ENCODE measurements at places on chromosomes 7 and 10.

- DNase-seq = no peak
These were observed 100.0 kb upstream of the EGR2 start for GRCh38 chr10:62916141-62916603.

GRCh38 chr10:102651455-102652169 lies 7.3 kb downstream of the TRIM8 start:
- no peak for DNase-seq

GRCh38 chr10:68721673-68722335 lies 765 bp downstream of the CCAR1 start:
- peak; percentile 12 for DNase-seq

- no peak for DNase-seq
These were observed 285.1 kb downstream of the REEP3 start for GRCh38 chr10:63806330-63806729.

- no peak for DNase-seq
These were observed 287.6 kb downstream of the ADARB2 start for GRCh38 chr10:1449572-1450205.

GRCh38 chr10:43278216-43278615 lies 11.4 kb upstream of the RASGEF1A start:
- DNase-seq = no peak

- no peak for DNase-seq
These were observed 18.6 kb downstream of the ADAP1 start for GRCh38 chr7:935874-936385.

DNA sequence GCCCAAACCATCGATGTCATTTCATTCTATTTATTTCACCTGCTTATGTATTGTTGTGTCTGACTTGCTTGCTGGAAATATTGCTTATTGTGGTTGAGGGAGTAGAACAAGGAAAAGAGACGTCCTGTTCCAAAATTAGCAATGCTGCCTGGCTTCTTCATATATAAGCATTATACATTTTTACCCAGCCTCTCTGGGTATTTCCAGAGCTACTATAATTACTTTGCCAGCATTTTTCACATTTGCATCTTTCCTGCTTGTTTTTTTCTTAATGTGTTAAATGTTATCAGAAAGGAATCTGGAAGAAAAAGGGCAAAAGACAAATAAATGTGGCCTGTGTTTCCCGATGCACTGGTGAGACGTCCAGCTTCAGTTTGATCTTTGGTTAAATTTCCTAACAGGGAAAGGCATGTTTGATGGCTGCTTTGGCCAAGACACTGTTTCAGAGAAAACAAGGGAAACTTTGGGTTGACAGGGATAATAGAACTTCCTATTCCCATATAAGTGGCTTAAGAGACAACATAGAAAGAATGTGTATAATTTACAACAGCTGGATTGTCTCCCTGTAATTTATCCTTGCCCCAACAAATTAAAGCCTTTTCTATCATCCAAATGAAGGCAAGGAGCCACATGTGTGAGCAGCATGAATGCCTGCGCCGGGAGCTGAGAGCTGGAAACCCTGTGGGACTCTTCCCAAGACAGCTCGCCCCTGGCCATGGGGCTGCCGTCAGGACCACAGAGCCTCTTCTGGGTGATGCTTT lies 671.1 kb upstream of the CELF2 start:
- DNase-seq = no peak

GRCh38 chr7:75625868-75626267 lies 112.9 kb downstream of the HIP1 start:
- DNase-seq = no peak

DNA sequence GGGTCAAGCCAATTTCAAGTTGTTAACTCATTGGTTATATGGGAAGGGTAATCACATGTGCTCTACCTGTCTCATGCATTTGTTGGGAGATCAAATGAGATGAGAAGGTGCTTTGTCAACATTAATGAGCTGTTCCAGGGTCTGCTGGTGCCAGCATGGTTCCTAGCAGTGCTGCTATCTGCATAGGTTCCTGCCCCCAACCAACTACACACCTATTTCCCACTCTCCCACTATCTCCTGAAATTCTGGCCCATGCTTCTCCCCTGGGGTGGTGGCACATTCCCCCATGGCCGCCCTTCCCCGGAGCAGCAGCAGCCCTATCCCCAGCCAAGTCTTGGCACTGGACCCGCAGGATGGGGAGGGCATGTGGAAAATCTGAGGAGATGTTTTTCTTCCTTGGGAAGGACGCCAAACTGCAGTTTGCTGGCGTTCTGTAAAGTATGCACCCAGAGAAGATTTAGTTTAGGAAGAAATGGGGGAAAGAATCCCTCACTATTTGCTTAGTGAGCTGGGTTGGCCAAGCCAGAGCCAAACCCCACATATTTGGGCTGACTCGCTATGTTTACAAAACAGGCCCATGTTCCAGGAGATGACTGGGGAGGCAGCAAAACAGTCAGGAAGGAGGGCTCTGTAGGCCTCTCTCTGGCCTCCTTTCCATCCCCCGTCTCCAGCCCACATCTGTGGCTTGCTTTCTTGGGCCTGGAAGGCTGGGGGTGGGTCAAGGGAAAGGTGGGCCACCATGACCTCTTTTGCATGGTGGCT lies 42.5 kb downstream of the PPP1R3C start:
- DNase-seq = no peak

GRCh38 chr10:83724471-83725241 lies 414.7 kb upstream of the GHITM start:
- DNase-seq = no peak

- no peak for DNase-seq
These were observed 7.9 kb downstream of the CCDC3 start for GRCh38 chr10:12993595-12993994.

DNA sequence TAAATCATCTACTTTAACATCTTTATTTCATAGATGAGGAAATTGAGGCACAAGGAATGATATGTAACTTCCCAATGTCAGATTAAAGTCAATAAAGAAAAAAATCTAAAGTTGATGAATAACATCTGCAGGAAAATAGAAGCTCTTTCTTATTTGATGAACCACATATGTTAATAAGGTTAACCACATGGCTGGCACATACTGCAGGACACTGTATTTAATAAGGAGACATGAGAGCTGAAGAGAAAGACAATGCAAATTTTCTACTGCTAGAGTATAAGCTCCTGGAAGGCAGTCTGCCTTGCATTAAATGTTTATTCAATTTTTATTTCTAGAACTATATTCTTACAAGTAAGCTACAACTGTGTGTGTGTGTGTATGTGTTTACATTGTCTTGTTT lies 4.4 kb downstream of the RAB11FIP2 start:
- no peak for DNase-seq

DNA sequence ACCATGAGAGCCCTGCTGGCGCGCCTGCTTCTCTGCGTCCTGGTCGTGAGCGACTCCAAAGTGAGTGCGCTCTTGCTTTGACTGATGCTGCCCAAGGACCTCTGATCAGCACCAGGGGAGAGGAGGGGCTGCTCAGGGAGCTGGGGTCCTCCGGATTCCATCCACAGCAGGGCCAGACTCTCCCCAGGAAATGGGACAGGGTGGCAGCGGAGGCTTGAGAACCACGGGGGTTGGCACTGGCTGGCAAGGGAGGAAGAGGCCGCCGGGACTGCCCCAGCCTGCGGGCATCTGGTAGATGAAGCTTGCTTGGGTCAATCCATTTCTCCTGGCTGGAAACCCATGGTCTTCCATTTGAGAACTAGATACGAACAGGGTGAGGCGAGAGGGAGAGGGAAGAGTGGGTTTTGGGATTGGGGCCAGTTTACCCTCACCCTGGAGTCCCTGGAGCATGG lies 647 bp downstream of the PLAU start:
- DNase-seq = no peak

DNA sequence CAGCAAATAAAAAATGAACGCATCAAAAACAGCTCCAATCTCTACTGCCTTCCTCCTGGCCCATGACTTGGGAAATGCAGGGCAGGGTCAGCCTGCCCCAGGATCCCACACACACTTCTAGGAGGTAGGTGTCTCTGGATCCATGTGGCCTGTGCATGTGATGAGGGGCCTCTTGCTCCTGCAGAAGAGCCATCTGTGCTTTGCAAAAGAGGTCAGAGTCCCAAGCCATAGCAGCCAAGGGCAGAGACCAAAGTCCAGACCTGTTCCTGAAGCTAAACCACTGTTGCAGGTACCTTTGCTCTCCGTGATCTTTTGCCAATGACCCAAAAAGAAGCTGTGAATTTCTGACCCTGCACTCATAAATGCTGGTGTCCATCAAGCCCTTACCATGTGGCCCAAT lies 57.1 kb downstream of the KCNMA1 start:
- no peak for DNase-seq

DNA sequence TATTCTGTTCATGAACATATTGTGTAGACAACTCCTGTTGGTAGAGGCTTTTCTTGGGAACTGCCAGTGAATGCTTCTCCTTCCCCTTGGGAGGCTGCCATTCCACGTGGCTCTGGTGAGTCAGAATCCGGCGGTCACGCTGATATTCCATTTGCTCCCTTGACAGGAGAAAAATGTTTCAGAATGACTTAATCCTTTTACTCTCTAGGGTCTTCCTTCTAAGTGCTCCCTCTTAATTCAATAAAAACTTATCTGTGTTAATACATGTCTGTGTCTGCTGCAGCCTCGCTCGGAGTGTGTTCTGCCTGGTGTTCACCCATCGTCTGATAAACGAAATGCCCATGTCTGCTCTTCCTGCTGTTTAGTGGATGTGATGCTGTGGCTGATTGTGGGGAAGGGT lies 278.6 kb downstream of the ARHGAP12 start:
- DNase-seq = no peak

DNA sequence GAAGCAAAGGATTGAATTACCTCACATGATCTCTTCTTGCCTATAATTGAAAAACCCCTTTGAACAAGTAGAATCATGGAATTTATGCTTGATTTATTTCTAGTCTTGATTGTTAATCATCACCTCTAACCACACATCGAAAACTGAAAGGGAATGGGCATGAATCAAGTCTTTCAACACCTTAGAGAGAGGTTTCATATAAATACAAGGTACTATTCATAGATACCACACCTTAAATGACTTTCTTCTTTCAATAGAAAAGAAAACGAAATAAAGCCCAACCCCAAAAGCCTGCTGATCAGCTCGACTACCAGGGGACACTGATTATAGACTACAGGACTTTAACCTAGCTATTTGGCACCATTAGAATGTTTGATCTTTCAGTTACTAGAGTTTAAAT lies 128.6 kb upstream of the PTPRZ1 start:
- DNase-seq = no peak

DNA sequence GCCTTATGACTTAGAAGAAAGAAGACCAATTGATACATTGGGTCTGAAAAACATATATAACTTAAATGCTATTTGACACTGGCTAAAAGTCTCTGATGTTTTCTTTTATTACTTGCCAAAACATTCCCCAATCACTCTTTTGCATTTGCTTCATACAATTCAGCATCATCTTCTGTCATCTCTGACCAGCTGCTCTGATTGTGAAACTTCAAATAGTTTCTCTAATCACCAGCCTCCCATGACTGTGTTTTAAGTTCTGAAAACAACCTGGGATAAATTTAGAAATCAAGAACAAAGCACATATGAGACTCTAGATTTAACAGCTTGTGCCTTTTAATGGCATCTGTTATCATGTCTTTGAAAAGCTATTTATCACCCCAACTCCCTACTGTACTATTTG lies 208.4 kb upstream of the KCND2 start:
- DNase-seq = no peak

- DNase-seq = no peak
These were observed 7.7 kb downstream of the CHAT start for GRCh38 chr10:49621561-49621960.

GRCh38 chr7:82838314-82838713 lies 324.4 kb downstream of the PCLO start:
- no peak for DNase-seq

DNA sequence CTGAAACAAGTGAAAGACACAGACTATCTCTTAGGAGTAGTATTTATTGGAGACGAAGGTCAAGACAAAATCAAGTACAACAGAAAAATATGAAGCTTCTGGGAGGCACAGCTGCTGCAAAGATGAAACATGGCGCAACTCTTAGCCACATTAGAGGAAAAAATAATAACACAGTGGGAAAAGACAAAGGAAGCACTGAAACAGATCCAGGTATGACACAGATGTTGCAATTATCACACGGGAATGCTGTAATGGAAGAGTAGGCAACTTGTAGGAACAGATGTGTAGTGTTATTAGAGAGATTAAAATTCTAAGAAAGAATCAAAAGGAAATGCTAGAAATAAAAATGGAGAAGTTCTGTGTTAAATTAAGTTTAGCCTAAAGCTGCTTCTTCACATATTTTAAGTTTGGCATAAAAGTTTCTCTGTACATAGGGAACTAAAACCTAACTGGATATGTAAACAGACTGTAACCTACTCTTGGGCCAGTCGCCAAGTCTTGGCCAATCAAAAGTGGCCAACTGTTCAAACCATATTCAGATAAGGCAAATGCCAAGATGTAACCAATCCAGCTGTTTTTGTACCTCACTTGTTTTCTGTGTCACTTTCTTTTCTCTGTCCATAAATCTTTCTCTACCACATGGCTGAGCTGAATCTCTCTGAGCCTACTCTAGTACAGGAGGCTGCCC lies 1132.0 kb upstream of the LRRTM3 start:
- no peak for DNase-seq

DNA sequence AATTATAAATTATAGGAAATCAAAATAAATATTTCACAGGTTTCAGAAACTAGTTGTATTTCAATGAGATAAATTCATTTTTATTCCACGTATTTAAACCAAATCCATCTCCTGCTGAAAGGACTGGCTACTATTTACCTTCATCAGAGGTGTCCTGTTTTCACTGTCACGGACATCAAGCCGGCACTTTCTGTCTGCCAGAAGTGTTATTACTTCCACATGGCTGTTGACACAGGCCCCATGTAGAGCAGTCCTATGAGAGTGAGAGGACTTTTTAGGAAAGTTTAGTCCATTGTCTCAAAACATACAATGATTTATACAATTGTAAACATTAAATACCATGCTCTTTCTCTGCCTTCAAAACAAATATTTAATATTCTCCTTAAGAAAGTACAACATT lies 100.4 kb upstream of the ACBD5 start:
- no peak for DNase-seq

- peak; percentile 39 for DNase-seq
These were observed 254.6 kb downstream of the OTUD1 start for GRCh38 chr10:23693501-23693901.

DNA sequence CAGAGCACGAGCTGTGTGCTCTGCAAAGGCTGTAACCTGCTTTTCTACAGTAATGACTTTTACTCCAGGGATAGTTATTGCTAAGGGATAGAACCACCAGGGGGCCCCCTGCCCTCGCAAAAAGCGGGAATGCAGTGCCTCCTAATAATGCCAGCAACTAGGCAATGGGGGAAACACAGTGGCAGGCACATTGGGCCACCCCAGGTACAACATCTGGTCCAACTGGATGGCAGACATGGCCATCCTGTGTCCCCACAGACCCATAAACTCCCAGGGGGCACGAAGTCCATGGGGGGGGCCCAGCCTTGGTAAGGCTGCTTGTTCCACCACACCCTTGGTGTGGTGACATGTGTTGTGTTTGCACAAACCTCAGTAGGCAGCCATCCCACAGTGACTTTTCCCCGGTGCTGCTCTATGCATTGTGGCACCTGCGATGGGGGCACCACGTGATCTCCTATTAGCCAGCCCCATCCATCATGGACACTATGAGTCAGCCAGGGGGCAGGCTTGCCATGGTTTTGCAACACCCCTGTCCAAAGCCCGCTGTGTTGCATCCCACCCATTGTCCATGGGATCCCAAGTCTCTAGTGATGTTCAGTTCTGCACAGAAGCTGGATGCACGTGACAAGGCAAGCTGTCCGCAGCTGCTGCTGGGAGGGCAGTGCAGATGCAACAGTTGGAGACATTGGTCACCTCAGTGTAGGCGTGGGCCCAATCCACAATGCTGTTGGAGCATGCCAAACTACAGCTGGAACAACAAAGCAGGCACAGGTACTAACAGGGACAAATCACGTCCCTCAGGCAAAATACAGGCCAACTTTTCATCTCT lies 84.0 kb downstream of the ANLN start:
- DNase-seq = peak; percentile 70

GRCh38 chr7:155584763-155585531 lies 38.6 kb upstream of the CNPY1 start:
- no peak for DNase-seq

Measured in activated naive CD4-positive, alpha-beta T cell treated with anti-CD3 and anti-CD28 coated beads for 36 hours (primary cell).